ENCODE measurements at places on chromosomes 2 and 18. TPM values are rescaled to one million over a fixed set of nuclear protein-coding genes. Genes with fewer than 3 reads are reported as not detected.

Gene MARS2
- total RNA-seq = 9.2 TPM

Gene GBX2
- not detected for total RNA-seq

DNA sequence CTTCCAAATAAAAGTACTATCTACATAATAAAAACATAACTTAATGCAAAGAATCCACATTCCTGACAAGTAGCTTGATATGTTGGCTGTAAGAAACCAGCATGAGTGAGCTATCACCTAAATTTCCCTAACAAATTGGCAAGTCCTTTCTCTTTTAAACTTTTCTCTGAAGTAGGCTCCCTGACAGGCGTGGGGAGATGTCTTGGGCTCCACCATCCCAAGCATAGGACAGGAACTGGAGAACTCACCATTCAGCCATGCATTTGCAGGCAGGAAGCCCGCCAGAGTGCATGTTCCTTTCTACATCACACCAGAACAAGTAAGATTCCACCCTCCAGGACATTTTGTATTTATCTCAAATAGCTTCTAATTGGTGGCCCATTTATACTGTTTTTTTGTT, 921.9 kb upstream of the CELF4 start:
- H3K36me3 ChIP-seq = no peaks in the 10 kb centered on the region
- no peak overlapping the region for H3K4me3 ChIP-seq
- H3K27ac ChIP-seq = no peak overlapping the region
- peaks cover 10% of the 10 kb centered on the region for H3K27me3 ChIP-seq

GRCh38 chr2:191954451-191954850, 107.6 kb upstream of the CAVIN2 start:
- no peak overlapping the region for H3K27ac ChIP-seq
- no peak overlapping the region for H3K4me3 ChIP-seq
- H3K36me3 ChIP-seq = no peaks in the 10 kb centered on the region
- DNase-seq = no peak
- H3K27me3 ChIP-seq = no peaks in the 10 kb centered on the region

- H3K4me3 ChIP-seq = no peak overlapping the region
- no peaks in the 10 kb centered on the region for H3K36me3 ChIP-seq
- no peaks in the 10 kb centered on the region for H3K27me3 ChIP-seq
- DNase-seq = no peak
- no peak overlapping the region for H3K27ac ChIP-seq
Measured at GRCh38 chr18:79650959-79651358, 28.6 kb upstream of the CTDP1 start.

GRCh38 chr2:129879614-129880180, 99.8 kb upstream of the RAB6C start:
- H3K4me1 ChIP-seq = peaks cover 9% of the 10 kb centered on the region
- DNase-seq = no peak
- no peaks in the 10 kb centered on the region for H3K27me3 ChIP-seq
- no peaks in the 10 kb centered on the region for H3K36me3 ChIP-seq
- no peak overlapping the region for H3K27ac ChIP-seq
- H3K4me3 ChIP-seq = no peak overlapping the region

- H3K36me3 ChIP-seq = no peaks in the 10 kb centered on the region
- H3K27ac ChIP-seq = no peak overlapping the region
- H3K4me1 ChIP-seq = no peaks in the 10 kb centered on the region
- H3K27me3 ChIP-seq = peaks cover 14% of the 10 kb centered on the region
- no peak for DNase-seq
Measured at GRCh38 chr2:133941666-133942065, 312.2 kb upstream of the MGAT5 start.

All from activated T-cell treated with anti-CD3 and anti-CD28 coated beads, Interleukin-2, amount 50 U/mL, for 72 hours (primary cell).